HT-29 (cell line): ENCODE measurements at places on chromosomes 2 and 18.
A peak's percentile ranks its signal among the peaks of the same experiment; 100 is the strongest.

- DNase-seq, result no peak
These were observed 43.3 kb downstream of the LONRF2 start for GRCh38 chr2:100278986-100279385.

- DNase-seq, result no peak
These were observed 997 bp upstream of the DRC1 start for GRCh38 chr2:26400723-26401122.

- no peak for DNase-seq
These were observed 355.9 kb upstream of the HNRNPA3 start for GRCh38 chr2:176856683-176857082.

GRCh38 chr2:54438271-54438670 lies 17.9 kb upstream of the SPTBN1 start:
- DNase-seq, result no peak

GRCh38 chr2:30789670-30790210 lies 17.5 kb downstream of the CAPN13 start:
- no peak for DNase-seq

GRCh38 chr2:167748536-167748935 lies 498.9 kb downstream of the STK39 start:
- no peak for DNase-seq

DNA sequence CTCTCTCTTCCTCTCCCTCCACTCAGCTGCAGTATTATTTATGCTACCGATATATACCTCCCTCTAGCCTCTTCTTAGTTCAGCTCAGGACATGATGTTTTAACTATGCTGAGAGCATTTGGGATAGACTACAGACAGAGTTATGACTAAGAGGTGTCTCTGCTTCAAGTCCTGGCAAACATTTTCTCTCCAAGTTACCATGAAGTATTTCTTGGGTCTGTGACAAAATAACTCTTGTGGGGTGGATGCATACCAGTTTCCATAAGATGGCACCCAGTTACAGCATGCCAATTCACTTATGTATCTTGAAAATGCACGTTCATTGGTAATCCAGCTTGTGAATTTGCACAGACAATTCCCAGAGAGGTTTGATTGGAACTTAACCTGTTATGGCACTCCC lies 737.6 kb downstream of the SLC4A3 start:
- DNase-seq, result no peak

GRCh38 chr18:43563780-43564179 lies 286.5 kb upstream of the SYT4 start:
- peak; percentile 52 for DNase-seq

DNA sequence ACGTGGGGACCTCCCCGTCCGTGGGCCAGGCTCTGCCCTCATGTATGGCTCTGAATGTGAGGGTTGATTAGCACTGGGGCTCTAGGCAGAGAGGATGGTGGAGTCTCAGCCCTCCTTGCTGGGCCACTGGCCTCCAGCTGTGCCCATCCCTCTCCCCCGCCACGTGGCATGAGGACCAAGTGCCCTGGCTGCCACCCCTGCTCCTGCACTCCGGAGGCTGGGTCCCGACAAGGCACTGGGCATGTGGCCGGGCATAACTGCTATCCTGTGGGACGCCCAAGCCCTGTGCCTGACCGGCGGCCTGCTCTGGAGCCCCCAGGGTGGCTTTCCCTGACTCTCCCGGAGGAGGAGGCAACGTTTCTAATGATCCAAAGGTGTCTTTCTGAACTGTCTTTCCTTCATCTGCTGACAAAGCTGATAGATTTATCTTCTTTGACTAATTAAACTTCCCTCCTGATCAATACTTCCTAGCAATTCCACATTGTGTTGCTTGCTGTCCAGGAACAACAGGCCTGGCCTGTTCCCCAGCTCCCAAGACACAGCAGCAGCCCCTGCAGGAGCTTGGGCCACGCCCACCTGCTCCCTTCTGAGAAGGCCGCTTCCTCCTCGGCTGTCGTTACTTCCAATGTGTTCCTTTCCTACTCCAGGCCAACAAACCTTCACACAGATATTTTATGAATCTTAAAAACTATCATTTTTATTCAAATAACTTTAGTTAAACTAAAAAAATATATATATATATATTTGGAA lies 132.0 kb downstream of the SNTG2 start:
- no peak for DNase-seq

GRCh38 chr18:34223164-34223892 lies 1.4 kb downstream of the NOL4 start:
- DNase-seq, result no peak

- DNase-seq, result no peak
These were observed 13.6 kb downstream of the FLACC1 start for GRCh38 chr2:201343559-201343958.

DNA sequence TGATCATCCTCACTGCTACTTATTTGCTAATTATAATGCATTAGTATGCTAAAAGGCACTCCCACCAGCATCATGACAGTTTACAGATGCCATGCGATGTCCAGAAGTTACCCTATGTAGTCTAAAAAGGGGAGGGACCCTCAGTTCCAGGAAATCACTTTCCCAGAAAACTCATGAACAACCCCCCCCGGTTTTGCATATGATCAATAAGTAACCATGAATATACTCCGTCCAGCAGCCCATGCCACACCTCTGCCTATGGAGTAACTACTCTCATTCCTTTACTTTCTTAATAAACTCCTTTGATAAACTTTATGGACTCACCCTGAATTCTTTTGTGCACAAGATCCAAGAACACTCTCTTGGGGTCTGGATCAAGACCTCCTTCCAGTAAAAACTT lies 86.8 kb downstream of the MALT1 start:
- no peak for DNase-seq

DNA sequence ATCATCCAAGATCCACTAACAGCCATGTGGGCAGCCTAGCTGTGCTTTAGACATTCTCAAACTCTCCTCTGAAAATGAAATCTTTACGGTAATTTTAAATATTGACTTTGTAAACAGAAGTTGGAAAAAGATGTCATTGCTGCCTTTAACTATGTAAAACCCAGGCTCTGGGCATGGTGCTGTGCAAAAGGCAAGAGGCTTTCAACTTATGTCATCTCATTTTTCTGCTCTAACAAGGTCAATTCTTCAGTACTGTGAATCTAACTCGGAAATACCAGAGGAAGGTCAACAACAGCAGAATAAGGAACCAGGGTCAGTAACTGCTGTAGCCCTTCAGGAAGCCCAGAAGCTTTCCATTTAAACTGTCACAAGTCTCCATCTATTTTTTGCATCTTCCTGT lies 37.0 kb upstream of the MPP4 start:
- no peak for DNase-seq
